Activated CD8-positive, alpha-beta memory T cell treated with anti-CD3 and anti-CD28 coated beads for 1 hour (primary cell): ENCODE measurements at places on chromosomes 5 and 9.

- DNase-seq = no peak
These were observed 28.2 kb downstream of the CDC25C start for GRCh38 chr5:138303372-138303771.

DNA sequence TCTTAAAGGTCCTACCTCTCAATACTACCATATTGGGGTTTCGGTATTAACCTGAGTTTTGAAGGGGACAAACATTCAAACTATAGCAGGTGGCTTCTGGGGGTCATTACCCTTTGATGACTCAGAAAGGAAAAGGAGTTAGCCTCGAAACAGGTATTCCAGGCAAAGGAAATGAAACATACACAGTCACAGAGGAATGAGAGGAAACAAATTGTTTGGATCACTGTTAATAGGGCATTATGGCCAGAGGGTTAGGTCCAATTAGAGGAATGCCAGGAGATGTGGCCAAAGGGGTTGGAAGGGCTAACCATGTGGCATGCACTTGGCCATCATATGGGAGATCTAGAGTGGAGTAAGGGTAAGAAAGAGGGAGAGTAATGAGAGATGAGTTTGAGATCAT lies 23.9 kb upstream of the NIM1K start:
- DNase-seq = no peak

DNA sequence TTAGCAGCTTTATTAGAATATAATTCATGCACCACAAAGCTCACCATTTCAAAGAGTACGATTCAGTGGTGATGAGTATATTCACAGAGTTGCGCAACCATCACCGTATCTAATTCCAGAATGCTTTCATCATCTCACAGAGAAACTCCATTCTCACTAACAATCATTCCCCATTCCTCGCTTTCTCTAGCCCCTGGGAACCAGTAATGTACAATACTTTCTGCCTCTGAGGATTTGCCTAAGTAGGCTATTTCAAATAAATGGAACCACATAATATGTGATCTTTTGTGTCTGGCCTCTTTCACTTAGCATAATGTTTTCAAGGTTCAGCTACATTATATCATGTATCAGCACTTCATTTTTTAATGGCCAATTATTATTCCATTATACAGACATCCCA lies 145.1 kb upstream of the ADAMTS16 start:
- DNase-seq = no peak

DNA sequence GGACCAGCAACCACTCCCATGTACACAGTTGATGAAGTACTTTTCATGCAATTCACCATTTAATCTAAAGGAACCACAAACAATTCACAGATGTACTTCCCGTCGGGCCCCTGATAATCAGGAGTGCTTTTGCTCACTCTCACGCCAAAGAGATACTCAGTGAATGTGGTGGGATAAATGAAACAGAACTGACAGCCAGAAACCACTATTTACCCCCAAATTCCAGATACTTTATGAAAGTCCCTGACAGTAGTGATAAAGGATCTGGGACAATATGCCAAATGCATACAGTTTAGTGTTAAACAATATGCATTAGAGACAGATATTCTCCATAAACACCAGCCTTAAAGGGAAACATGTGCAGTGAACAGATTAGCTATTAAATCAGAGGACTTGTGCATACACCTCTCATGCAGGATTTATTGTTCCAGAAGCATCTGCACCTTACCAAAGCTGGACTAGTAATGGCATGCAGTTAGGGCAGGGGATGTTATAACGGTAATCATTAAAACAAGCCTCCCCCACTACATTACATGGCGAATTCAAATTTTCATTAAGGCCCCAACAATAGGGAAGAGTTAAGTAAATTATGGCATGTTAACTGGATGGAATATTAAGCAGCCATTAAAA lies 74.0 kb upstream of the SLC25A51 start:
- no peak for DNase-seq

GRCh38 chr5:131466171-131466766 lies 168.8 kb downstream of the RAPGEF6 start:
- no peak for DNase-seq

GRCh38 chr5:137315109-137315508 lies 184.0 kb downstream of the SPOCK1 start:
- no peak for DNase-seq

- DNase-seq = no peak
These were observed 34.0 kb downstream of the PTPN3 start for GRCh38 chr9:109463924-109464625.

DNA sequence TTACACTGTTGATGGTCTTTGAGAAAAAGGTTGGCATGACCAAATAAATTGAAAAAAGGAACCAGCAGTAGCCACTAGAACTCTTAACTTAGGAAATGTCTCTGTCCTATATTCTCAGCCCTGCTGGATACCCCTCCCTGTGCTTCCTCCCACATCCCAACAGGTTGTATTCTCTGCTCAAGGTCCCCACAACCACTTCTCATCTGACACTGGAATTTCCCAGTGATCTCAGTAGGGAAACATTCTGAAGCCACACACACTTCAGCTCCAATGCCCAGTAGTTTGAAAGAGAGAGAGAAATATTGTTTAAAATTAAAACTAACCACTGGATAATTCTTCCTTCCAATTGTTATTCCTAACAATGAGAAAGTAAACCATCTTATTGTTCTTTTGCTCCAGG lies 30.0 kb upstream of the NREP start:
- DNase-seq = no peak

- DNase-seq = no peak
These were observed 584 bp downstream of the LMAN2 start for GRCh38 chr5:177350776-177351391.

DNA sequence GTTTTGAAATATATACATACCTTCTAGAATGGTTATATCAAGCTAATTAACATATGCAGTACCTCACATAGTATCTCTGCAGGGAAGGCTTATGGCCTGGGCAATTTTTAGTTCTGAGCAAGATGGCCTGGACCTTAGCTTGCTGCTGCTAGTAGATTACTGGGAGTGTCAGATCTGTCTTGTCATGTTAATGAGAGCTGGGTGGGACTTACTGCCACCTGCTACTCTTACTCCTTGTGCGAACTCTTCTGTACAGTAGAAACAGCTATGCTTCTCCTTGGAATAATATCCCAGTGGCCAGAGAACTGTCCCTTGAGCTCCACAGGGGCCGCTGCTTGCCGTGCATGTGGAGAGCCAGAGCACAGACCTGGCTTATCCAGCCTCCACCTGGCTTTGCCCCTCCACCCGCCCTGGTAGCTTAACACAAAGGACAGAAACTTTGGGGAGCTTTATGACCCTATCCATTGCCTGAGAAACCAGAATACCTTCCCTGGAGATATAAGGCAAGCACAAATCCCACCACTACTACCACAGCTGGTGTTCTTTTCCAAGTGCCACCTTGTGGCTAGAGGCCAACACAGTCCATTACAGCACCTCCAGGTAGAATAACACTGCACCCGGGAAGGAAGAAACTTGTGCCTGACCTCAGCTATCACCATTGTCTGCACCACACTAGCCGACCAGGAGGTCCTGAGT lies 74.4 kb upstream of the RUSC2 start:
- DNase-seq = no peak

DNA sequence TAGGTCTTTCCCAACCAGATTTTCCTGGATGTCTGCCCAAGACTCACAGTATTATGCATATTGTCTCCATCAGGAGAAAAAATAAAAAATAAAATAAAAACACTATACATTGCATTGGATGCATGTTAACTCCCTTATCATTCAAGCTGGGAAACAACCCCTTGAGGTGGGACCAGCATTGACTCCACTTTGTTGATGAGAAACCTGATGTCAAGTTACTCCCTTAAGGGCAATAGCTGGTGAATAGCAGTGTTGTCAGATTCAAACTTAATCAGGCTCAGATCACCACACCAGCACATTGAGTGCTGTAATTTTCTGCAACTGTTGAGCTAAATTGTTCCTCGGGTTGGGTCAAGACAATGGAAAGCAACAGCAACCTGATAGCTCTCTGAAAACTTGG lies 264.0 kb upstream of the TRIM32 start:
- DNase-seq = no peak

- no peak for DNase-seq
These were observed 175.3 kb upstream of the TBC1D2 start for GRCh38 chr9:98430535-98431292.

GRCh38 chr9:71929791-71930440 lies 18.5 kb downstream of the C9orf85 start:
- DNase-seq = no peak

DNA sequence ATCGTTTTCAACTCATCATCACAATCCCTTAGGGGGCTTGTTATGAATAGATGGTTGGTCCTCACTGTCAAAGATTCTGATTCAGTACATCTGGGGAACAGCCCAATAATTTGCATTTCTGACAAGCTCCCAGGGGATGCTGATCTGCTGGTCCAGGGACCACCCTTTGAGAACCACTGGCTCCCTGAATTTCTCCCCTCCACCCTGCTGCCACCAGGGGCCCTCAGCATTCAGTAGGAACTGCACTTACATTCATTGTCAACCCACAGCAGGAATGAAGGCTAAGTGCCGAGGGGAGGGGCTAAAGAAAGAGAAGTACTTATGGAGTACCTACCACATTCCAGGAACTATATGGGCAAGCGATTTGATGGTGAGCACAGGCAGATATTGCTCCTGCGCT lies 85.9 kb downstream of the BOD1 start:
- no peak for DNase-seq

GRCh38 chr9:134128727-134129679 lies 6.9 kb upstream of the WDR5 start:
- no peak for DNase-seq

GRCh38 chr5:45179686-45180085 lies 370.9 kb downstream of the MRPS30 start:
- no peak for DNase-seq

- DNase-seq = no peak
These were observed 481.6 kb upstream of the KIF2A start for GRCh38 chr5:61824396-61824795.

GRCh38 chr5:88393042-88393441 lies 124.4 kb upstream of the TMEM161B start:
- no peak for DNase-seq

DNA sequence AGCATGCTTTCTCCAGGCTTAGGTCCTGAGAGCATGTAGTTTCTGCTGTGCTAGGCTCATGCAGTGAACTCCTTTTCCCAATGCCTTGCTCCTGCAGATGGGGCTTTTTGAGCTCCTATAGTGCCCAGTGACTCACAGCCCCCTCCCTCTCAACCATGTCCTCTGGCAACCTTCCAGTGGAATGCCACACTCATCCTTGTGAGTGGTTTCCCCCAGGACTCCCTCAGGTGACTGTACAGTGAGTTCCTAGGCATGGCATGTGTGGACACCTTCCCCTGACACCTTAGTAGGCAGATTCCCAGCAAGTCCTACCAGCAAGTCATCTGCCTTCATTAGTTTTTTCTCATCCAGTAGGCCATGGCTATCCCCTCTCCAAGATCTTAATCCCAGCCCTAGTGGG lies 72.4 kb upstream of the CXCL14 start:
- no peak for DNase-seq

- DNase-seq = no peak
These were observed at the start of gene IL11RA for GRCh38 chr9:34651876-34652601. TSS of gene IL11RA (plus strand) at chr9:34652185. CDS start at chr9:34655218, 3,033 bp downstream.

DNA sequence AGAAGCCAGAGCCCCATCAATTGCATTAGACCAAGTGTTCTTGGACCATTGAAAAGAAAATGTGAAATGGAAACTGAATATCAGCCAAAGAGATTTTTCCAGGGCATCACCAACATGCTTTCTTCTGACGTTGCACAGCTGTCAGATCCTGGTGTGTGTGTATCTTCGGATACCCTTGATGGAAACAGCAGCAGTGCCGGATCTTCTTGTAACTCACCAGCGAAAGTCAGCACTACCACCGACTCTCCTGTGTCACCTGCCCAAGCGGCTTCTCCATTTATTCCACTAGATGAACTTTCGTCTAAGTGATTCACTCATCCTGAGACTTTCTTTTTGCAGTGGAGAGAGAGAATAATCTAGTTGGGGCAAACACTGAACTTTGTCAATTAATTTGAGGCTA lies 75.7 kb downstream of the PIP5K1B start:
- DNase-seq = no peak

DNA sequence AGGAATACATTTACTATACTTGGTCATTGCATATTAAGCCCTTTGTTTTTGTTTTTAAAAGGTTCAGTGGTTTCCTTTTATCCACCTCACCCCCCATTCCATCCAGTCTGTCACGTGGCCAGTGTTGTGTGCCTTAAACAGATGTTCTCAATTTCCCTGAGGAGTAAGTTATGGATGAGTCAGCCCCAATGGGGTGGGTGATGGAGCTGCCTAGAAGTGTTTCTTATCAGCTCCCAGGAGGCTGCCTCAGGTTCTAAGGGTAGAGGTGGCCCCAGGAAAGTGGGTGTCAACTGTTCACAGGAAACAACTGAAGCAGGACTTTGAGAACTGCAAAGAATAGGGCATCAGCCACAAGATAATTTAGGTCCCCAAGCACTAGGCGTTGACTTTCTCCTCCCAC lies 41.1 kb downstream of the ACTBL2 start:
- DNase-seq = no peak
